Right ventricle myocardium superior (tissue), 1 donor: ENCODE measurements at places on chromosomes 2 and 18. TPM values are rescaled to one million over a fixed set of nuclear protein-coding genes. Genes with fewer than 3 reads are reported as not detected.

GRCh38 chr2:224360801-224361251, 41.1 kb downstream of the FAM124B start:
- DNase-seq: no peak

- no peak for DNase-seq
These were observed 35.0 kb downstream of the YES1 start for GRCh38 chr18:777021-777420.

- DNase-seq: no peak
These were observed 43.8 kb downstream of the FLACC1 start for GRCh38 chr2:201313362-201313761.

- no peak for DNase-seq
These were observed 220.9 kb downstream of the LDLRAD4 start for GRCh38 chr18:13439461-13439860.

DNA sequence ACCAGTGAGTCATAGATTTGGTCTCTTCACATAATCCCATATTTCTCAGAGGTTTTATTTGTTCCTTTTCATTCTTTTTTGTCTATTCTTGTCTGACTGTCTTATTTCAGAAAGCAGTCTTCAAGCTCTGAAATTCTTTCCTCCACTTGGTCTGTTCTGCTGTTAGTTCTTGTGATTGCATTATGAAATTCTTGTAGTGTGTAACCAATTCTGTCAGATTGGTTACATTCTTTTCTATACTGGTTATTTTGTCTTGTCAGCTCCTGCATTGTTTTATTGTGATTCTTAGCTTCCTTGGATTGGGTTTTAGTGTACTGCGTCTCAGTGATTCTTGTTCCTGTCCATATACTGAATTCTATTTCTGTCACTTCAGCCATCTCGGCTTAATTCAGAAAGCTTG, 18.6 kb downstream of the EHBP1 start:
- DNase-seq: no peak

DNA sequence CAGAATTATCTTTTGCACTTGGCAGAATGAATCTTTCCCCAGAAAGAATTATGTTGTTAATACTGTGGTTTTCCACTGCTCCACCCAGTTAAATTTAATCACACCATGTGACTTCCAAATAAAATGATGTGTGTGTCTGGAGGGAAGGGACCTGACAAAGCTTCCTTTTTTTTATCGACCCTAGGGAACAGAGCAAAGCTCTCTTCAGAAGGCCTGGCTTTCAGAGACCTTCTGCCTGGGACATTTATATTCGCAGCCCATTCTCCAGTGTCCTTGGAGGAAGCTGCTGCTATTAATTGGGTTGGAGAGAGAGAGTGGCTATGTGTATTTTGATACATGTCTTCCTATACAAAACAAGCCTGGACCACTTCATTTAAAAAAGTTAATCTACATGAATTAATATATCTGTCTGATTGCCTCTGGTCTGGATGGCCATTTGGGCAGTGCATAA, 233.7 kb downstream of the PRKCE start:
- no peak for DNase-seq

- no peak for DNase-seq
These were observed 1.2 kb upstream of the CLASP1 start for GRCh38 chr2:121650315-121650930.

GRCh38 chr2:121408641-121409040, 122.0 kb upstream of the RNU4ATAC start:
- no peak for DNase-seq

DNA sequence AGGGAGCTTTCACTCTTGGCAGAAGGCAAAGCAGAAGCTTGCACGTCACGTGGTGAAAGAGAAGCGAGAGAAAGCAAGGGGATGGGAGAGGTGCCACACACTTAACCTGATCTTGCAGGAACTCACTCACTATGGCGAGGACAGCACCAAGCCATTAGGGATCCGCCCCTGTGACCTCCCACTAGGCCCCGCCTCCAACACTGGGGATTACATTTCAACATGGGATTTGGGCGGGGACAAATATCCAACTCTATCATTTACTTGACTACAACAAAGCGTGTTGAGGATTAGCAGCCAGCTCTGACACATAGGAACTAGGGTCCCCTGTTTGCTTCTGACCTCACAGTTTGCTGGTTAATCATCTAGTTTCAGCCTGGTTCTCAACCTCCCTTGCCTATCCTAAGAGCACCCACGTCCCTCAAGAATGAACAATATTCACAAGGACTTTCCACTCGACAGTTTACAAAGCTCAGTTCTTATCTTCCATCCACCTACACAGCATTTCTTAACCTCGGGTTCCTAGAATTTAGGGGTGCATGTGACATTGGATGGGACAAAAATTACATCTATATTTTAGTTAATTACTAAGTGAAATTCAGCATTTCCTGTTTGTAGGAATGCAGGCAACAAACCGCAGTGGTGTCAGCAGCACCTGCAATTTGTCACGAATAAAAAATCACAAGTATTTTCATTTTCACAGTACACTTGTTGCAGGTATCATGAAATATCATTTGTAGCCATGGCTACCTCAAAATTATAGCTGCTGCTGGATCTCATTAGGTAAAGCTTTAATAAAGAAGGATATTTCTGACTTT, 36.0 kb downstream of the LBH start:
- no peak for DNase-seq

- DNase-seq: peak; percentile 28
These were observed 31.9 kb downstream of the GLI2 start for GRCh38 chr2:120767486-120768005.

DNA sequence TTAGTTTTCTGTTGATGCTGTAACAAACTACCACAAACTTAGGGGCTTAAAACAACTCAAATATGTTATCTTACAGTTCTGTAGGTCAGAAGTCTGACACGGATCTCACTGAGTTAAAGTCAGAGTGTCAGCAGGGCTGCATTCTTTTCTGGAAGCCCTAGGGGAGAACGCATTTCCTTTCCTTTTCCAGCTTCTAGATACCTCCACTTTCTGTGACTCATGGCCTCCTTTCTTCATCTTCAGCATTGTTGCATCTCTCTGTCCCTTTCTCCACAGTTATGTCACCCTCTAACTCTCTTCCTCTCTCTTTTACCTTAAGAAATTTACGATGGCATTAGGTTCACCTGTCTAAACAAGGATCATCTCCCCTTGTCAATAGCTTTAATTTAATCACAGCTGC, 13.3 kb upstream of the PPP4R1 start:
- no peak for DNase-seq

DNA sequence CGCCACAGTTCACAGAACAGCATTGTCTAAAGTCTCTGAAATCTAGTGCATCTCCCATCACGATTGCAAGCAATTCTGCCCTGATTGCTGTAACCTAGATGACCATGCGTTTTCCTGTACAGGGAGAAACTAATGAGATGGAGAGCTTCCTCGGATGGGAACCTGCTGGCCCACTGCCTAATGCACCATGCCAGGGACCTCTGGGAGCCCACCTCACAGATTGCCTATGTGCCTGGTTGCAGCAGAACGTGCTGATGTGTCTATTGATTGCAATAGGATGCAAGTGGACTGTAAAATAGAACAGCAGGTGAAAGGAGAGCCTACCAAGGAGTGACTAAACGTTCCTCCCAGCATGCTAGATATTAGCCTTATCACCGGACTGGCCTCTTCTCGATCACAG, 141.0 kb upstream of the RAB12 start:
- DNase-seq: no peak

- DNase-seq: no peak
These were observed 219.4 kb downstream of the MREG start for GRCh38 chr2:215793747-215794595.

GRCh38 chr2:232900811-232901735, 31.0 kb downstream of the SNORC start:
- no peak for DNase-seq

- no peak for DNase-seq
These were observed 40.3 kb upstream of the FHL2 start for GRCh38 chr2:105439141-105439540.

DNA sequence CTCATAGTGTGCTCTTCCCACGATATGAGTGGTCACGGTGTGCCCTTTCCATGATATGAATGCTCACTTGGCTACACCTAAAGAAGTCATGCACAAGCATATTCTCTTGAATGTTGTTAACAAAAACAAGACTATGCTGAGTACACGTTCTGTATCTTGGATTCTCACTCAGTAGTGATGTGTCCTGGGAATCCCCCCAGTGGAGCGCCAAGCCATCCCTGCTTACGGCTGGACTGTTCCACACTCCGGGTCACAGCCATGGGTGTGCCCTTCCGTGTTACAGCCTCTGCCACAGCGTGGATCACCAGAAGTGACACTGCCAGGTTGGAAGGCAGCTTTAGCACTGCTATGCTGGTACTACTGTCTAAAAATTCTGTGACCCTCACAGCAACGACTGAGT, 59.1 kb downstream of the TPO start:
- DNase-seq: no peak

- no peak for DNase-seq
These were observed 697.5 kb downstream of the TMEM182 start for GRCh38 chr2:103459283-103459682.

DNA sequence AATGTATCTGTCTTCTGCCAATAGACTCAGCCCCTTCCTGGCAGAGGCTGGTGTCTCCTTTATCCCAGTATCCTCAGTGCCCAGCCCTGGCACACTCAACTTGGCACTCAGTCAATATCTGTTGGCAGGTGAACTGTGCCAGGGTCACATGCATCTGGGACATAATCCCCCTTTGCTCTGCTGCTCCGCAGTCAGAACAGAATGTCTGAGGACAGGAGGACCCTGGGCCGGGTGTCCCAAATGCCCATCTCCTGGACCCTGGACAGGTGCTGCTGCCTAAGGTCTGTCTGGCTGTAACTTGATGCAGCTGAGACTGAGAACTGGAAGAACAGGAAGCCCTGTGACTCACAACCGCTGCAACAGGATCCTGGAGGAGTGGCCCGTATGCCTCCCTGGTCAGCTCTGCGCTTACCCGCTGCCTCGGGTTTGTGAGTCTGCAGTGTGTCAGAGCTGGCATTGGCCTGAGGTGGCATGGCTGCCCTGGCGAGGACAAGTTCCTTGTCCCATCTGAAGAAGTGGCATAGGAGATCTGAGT, 11.4 kb downstream of the HK2 start:
- peak; percentile 84 for DNase-seq

GRCh38 chr2:183490914-183491313, 366.7 kb downstream of the NUP35 start:
- DNase-seq: peak; percentile 47

- no peak for DNase-seq
These were observed 911.6 kb downstream of the EPHA4 start for GRCh38 chr2:220660277-220661145.

DNA sequence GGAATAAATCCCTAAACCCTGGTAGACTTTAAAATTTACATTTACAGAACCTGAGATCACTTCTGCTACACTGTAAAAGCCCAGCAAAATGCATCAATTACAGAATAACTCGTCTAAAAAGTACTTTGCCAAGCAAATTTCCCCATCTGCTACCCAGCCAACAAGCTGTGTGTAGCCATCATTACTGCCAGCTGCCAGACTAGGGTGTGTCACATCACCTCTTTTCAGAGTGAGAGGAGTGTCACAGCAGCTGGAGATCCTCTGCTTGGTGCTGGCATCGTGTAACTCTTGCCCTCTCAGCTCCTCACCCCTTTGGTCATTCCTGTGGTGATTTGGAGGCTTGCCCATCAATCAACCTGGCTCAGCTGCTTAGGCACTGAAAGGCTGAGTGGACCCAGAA, 340.4 kb upstream of the MMADHC start:
- DNase-seq: no peak

The IL1R1 gene
- total RNA-seq: 21.1 TPM

The ANKRD29 gene
- 7.0 TPM for total RNA-seq

The SPDYA gene
- 0.24 TPM for total RNA-seq

The KATNAL2 gene
- 3.0 TPM for total RNA-seq

The CTAGE1 gene
- total RNA-seq: not detected

The TOGARAM2 gene
- 42.8 TPM for total RNA-seq

The TLX2 gene
- not detected for total RNA-seq

The MC5R gene
- not detected for total RNA-seq

The SCN9A gene
- 2.2 TPM for total RNA-seq

The SLC16A14 gene
- total RNA-seq: 3.0 TPM

The LTBP1 gene
- 79.9 TPM for total RNA-seq

The PPIL3 gene
- 27.9 TPM for total RNA-seq
